ENCODE measurements at places on chromosomes 2 and 18. TPM values are rescaled to one million over a fixed set of nuclear protein-coding genes. Genes with fewer than 3 reads are reported as not detected.

GKN1 gene
- not detected for polyA plus RNA-seq

TDRD15 gene
- 0.48 TPM for polyA plus RNA-seq

GNLY gene
- 0.80 TPM for polyA plus RNA-seq

ZSWIM2 gene
- polyA plus RNA-seq: 0.55 TPM

RGPD3 gene
- 0.35 TPM for polyA plus RNA-seq

CXCR1 gene
- not detected for polyA plus RNA-seq

GPAT2 gene
- 2.9 TPM for polyA plus RNA-seq

ARHGAP25 gene
- polyA plus RNA-seq: 4.3 TPM

PRKAG3 gene
- polyA plus RNA-seq: not detected

SLC9A4 gene
- 0.08 TPM for polyA plus RNA-seq

DTYMK gene
- 43.8 TPM for polyA plus RNA-seq

DQX1 gene
- 0.62 TPM for polyA plus RNA-seq

C1GALT1C1L gene
- polyA plus RNA-seq: 1.8 TPM

SDC1 gene
- 10.8 TPM for polyA plus RNA-seq

CIDEA gene
- 0.38 TPM for polyA plus RNA-seq

IL36B gene
- not detected for polyA plus RNA-seq

GATA6 gene
- polyA plus RNA-seq: 0.42 TPM

CDKL4 gene
- polyA plus RNA-seq: 1.2 TPM

WDR12 gene
- 59.8 TPM for polyA plus RNA-seq

All from spinal cord (tissue), 10 donors.